ENCODE measurements at places on chromosomes 5 and 9.

- no peak for DNase-seq
Observed at GRCh38 chr5:22391956-22392355, 461.2 kb downstream of the CDH12 start.

DNA sequence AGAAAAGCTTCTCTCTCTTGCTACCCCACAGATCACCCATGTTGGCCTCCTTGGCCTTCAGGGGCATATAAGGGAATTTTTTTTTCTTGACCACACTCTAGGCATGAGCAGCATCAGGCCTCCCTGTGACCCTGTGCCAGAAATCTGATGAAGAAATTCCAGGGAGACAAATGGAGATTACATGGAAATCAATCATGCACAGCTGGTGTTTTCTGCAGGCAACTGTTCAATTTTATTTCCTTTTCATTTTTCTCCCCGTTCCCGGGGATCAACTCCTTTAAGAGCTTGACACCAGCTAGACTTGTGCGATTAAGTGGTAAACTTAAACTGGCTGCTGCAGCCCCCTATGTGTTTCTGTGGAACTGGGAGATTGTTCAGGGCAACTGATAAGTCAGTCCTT lies 59.3 kb downstream of the GALNT10 start:
- DNase-seq: no peak

- no peak for DNase-seq
Observed at GRCh38 chr9:34576597-34577399, 12.7 kb downstream of the CNTFR start.

- no peak for DNase-seq
Observed at GRCh38 chr5:100852988-100853449, 50.1 kb downstream of the ST8SIA4 start.

DNA sequence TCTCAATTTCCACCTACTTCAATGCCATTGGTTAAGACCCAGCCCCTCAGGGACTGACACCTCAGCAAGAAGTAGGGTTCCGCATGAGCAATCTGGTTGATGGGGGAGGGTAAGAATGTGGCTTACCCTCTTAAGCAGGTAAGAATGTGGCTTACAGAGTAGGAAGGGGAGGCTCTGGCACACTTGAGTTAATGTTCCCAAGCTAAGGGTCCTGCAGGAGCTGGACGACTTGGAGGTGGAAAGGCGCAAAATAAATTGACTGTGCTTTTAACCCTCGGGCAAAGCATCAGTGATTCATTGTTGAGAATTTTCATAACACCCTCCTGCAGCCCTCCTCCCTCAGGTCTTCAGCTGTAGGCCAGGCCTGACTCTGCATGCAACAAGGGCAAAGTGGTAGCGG lies 24.9 kb upstream of the ADRA1B start:
- peak; percentile 8 for DNase-seq

- DNase-seq: peak; percentile 48
Observed at GRCh38 chr9:123550012-123550411, 194.0 kb downstream of the CRB2 start.

- no peak for DNase-seq
Observed at GRCh38 chr5:142156839-142157463, 48.4 kb downstream of the NDFIP1 start.

DNA sequence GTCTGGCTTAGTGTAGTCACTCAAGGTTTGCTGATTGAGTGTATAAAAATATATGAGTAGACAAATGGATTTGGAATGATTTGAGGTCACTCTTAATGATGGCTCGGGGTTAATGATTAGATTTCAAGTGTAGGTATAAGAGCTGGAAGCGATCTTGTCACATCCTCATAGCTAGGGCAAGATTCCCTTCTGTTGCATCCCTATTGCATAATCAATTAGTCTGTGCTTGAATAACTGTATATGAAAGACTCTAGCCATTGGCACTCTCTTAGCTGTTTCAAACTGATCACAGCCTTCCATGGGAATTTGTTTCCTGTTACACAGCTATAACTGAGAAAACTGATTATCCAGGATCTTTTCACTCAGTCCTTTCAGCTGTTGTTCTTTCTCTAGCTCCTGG lies 811.6 kb downstream of the TLE4 start:
- no peak for DNase-seq

DNA sequence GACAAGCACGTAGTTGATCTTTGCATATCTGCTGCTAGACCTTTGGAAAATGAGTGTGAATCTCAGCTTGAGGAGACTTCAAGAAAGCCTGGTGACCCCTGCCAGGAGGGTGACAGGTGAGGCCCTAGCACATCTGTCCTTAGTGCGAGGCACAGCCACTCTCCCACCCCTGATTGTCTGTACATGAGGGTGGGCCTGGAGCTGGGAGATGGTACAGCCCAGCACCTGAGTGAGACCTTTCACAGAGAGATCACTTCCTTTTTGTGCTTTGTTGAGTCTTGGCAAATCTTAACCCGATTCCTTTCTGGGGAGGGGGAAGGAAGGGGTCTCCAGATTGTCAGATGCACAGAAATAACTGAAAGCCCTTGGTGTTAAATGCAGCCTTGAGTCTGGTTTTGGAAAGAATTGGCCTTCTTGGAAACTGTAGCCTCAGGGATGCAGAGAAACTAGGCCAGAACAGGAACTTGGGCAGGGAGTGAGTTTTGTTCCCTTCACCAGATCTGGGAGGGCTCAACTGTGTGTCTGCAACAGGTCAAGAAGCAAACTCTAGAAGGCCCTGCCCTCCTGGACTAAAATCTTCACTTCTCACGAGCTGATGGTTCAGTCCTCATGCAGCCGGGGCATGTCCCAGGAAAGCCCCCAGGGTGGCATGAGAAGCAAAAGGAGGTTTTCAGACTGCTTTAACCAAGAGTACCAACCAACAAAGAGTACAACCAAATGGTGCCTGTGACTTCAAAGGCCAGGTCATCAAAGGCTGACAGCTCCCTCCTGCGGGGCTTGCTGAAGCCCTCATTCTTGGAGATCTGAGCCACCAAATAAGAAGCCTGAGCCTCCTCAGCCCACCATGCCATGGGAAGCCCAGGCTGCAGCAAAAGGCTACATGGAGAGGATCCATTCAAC lies 20.8 kb upstream of the SEMA4D start:
- DNase-seq: no peak

DNA sequence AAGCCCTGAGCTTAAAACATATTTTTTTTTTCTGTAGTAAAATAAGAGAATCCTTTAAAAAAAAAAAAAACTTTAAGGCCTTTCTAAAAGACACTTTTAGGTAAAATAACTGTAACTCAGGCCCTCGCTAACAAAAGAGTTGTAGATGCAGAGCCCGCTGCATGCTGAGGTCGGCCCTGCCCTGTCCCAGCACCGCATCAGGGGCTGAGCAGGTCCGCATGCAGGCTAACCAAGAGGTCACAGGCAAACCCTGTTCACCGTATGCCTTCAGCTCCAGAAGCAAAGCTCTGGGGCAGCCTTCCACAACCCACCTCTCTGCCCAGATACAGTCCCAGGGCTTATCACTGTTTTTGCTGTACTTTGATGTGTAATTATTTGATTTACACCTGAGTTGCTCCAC lies 216.1 kb downstream of the GNA14 start:
- DNase-seq: no peak

Data from NCI-H1417 (cell line).